Small intestine (tissue), 16 donors: ENCODE measurements at places on chromosomes 16 and 17. TPM values are rescaled to one million over a fixed set of nuclear protein-coding genes. Genes with fewer than 3 reads are reported as not detected.

The CD300LG gene
- 0.81 TPM for polyA plus RNA-seq

The DNAH3 gene
- polyA plus RNA-seq, result 0.32 TPM

The KCNJ12 gene
- polyA plus RNA-seq, result 2.0 TPM

The DERL2 gene
- polyA plus RNA-seq, result 69.7 TPM

The MRPS23 gene
- 15.9 TPM for polyA plus RNA-seq

The LDHD gene
- polyA plus RNA-seq, result 30.0 TPM

The DNAAF1 gene
- polyA plus RNA-seq, result 0.72 TPM

The SLC35G6 gene
- polyA plus RNA-seq, result not detected

The OTOP2 gene
- polyA plus RNA-seq, result 0.22 TPM

The ALDH3A1 gene
- polyA plus RNA-seq, result 5.8 TPM

The SLC52A1 gene
- polyA plus RNA-seq, result 17.3 TPM

The PTGES3L gene
- 0.81 TPM for polyA plus RNA-seq

The CCL17 gene
- 0.18 TPM for polyA plus RNA-seq

The LASP1 gene
- 213 TPM for polyA plus RNA-seq

The SEZ6 gene
- not detected for polyA plus RNA-seq

The MSL1 gene
- 57.0 TPM for polyA plus RNA-seq

The KRT9 gene
- polyA plus RNA-seq, result 0.15 TPM

The FTSJ3 gene
- polyA plus RNA-seq, result 45.5 TPM

The OR2C1 gene
- polyA plus RNA-seq, result not detected

The TMED6 gene
- 5.7 TPM for polyA plus RNA-seq

The CFAP97D1 gene
- polyA plus RNA-seq, result 0.03 TPM

The SLFN12L gene
- not detected for polyA plus RNA-seq

The SNX20 gene
- polyA plus RNA-seq, result 1.0 TPM

The CHST4 gene
- 0.06 TPM for polyA plus RNA-seq

The ABCA8 gene
- polyA plus RNA-seq, result 7.7 TPM

The KRTAP9-2 gene
- polyA plus RNA-seq, result not detected

The ATP6V0A1 gene
- 38.7 TPM for polyA plus RNA-seq

The MILR1 gene
- polyA plus RNA-seq, result 5.4 TPM

The FOXN1 gene
- polyA plus RNA-seq, result not detected

The ZP2 gene
- polyA plus RNA-seq, result 0.01 TPM

The PSMD11 gene
- 46.0 TPM for polyA plus RNA-seq

The MT1G gene
- 257 TPM for polyA plus RNA-seq

The CNTNAP4 gene
- 0.09 TPM for polyA plus RNA-seq

The SHBG gene
- polyA plus RNA-seq, result 38.8 TPM

The CAPN15 gene
- polyA plus RNA-seq, result 51.3 TPM

The ENPP7 gene
- polyA plus RNA-seq, result 197 TPM

The KRTAP4-4 gene
- not detected for polyA plus RNA-seq

The CCDC43 gene
- 26.0 TPM for polyA plus RNA-seq

The MYH13 gene
- polyA plus RNA-seq, result 0.06 TPM

The CNTD1 gene
- polyA plus RNA-seq, result not detected

The EIF1 gene
- 703 TPM for polyA plus RNA-seq

The FBXO47 gene
- not detected for polyA plus RNA-seq

The DHX58 gene
- polyA plus RNA-seq, result 33.8 TPM

The TBC1D3 gene
- polyA plus RNA-seq, result not detected
